A549 (cell line): ENCODE measurements at places on chromosomes 16 and 17. TPM values are rescaled to one million over a fixed set of nuclear protein-coding genes. Genes with fewer than 3 reads are reported as not detected.

ITGB3 gene
- 3.7 to 6.2 TPM (median 5.0 TPM) in 3 replicates for polyA plus RNA-seq

STH gene
- polyA plus RNA-seq: not detected in 3 replicates

ASGR1 gene
- 1.0 to 1.6 TPM (median 1.6 TPM) in 3 replicates for polyA plus RNA-seq

TPPP3 gene
- polyA plus RNA-seq: 8.7 to 10.9 TPM (median 9.6 TPM) in 3 replicates
